ENCODE measurements at places on chromosomes 2 and 18.

DNA sequence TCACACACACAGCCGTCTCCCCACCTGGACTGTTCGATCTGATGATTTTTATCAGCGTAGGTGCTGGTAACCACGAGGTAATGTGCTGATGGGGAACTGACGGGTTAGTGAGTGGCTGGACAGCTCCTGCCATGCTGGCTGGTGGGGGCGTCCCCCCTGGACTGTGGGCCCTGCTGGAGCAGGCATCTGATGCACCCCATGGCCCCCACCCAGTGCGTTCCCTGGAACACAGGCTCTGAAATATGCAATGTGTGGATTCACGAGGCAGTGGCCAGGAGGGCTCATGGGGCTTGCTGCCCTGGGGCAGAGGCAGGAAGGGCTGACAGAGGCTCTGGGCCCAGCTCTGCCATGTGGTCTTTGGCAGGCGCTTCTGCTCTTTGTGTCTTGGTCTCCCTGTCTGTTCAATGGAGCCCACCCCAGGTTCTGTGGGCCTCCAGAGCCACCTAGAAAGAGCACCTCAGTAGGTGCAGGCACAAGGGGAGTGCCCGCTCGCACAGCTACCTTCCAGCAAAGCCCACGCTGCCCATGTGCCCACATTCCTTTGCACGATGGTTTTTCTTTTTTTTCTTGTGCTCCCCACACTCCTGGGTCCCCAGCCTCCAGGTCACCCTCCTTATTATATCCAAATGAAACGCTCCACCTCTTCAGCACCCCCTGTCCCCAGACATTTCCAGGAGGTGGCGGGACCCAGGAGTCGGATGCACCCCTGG is 10.3 kb upstream of the PXDN start:
- no peak for DNase-seq

GRCh38 chr2:160635488-160635887 is 141.9 kb upstream of the RBMS1 start:
- DNase-seq = no peak

- peak; percentile 57 for DNase-seq
Measured at GRCh38 chr2:180983468-180984242, 3.2 kb downstream of the UBE2E3 start.

DNA sequence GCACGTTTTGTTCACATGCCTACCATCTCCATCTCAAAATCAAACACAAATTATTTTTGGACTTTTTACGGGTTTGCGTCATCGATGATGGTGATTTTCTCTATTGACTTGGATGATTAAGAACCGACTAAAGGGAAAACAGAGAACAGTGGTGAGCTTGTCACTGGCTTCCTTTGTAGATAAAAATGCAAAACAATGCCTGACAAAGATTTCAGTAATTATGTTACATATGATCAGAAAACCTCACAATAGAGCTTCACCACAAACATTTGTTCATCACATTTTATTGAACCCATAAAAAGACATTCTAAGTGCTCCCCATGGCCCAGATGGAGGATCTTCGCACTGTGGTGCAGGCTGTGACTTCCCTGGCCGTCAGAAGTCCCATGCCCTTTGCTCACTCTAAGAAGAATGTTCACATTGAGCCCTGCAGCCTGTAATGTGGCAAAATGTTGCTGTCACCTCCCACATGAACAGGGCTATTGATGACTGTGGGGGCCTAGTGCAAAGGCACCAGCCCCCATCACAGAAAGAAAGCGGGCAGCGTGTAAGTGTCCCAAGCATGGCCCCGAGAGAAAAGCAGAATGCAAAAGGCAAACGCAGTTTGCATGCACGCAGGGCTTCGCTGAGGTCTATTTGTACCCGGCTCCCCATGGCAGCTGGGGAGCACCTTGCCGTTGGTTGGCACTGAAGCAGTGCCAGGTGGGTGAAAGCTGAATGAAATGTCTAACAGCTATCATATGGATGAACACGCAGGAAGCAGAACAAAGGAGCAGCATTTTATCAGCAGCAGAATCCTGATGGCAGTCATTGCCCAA is 60.6 kb downstream of the BCL2 start:
- no peak for DNase-seq

GRCh38 chr2:28406276-28407096 is 13.8 kb downstream of the FOSL2 start:
- DNase-seq = peak; percentile 43

- DNase-seq = no peak
Measured at GRCh38 chr2:167858086-167858485, 389.3 kb downstream of the STK39 start.

DNA sequence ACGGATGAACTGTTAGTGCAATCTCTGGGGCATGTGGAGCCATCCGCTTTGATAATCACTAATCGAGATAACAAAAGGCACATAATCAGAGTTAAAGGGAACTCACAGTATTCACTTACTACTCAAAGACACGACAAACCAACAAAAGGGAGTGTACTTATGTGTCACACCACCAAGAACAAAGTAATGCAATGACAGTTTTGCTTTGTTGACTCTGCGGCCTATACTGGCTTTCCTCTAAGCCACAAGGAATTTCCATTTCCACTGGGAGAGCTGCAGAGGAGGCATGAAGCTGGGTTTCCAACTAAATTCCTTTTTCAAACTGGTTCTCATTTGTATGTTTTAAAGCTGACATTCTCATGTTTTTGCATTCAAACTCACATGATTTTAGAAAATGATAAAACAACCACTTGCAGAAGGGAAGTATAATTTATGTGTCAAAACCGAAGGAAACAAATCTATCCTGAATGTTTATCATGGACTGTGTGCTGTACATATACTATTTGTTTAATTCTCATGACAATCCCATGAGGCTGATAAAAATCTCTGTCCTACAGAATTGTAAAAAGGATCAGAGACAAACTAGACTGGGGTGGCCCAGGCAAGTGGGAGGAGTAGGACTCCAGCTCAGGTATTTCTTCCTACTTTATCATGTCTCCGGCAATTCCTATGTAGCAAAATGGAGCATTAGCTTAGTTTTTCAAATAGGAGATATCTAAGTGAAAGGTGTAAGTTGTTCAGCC is 149.6 kb upstream of the SMAD7 start:
- DNase-seq = peak; percentile 79

DNA sequence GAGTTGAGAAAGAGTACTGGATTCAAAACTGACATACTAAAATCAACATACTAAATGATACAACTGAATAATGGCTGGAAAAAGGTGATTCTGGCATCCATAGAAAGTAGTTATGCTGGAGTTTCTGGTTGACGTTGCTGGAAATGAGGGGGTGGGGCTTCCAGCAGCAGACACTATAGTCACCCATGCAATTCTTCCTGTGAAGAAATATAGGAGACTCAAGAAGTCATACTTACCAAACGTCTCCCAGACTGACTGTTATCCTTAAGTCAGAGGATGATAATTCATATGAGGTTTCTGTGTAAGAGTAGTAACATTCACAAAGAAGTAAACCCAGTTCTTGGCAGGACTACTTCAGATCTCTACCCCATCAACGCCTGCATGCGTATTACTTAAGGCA is 23.6 kb downstream of the DTNB start:
- no peak for DNase-seq

DNA sequence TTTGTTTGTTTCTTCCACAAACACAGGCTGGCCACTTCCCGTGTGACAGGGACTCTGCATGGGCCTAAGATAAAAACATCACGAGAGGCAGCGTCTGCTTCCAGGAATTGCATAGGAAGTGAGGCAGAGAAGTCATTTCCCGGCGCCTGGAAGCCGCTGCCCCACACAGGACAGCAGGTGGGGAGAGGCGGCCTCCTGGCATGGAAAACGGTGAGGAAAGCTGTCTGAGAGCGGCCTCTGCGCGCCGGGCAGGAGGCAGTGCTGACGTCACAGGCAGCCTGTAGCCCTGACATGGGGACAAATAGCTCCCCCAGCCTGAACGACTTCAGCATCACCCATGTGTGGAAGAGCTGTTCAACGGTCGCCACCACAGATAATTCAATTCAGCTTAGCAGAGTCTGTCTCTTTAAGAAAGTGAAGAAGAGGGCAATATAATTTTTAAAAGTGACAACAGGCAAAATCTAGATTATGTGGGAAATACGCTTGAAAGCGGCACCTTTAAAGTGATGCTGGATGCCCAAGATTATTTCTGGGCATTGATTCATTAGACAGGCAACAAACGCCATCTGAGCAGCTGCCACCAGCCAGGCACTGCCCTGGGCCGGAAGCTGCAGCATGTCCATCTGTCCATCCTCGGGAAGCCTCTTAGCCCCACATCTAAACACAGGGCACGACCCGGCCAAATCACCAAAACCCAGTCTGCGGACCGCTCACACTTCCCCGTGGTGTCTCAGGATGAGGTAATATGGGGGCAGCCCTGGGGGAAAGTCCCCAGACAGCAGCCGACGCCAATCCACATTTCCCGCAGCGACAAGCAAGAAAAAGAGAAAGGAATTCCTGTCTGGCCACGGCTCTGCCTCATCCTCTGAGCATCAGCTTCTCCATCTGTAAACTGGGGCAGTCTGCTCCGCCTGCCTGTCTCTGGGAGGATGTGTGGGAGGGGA is 138.9 kb downstream of the PXDN start:
- DNase-seq = no peak

DNA sequence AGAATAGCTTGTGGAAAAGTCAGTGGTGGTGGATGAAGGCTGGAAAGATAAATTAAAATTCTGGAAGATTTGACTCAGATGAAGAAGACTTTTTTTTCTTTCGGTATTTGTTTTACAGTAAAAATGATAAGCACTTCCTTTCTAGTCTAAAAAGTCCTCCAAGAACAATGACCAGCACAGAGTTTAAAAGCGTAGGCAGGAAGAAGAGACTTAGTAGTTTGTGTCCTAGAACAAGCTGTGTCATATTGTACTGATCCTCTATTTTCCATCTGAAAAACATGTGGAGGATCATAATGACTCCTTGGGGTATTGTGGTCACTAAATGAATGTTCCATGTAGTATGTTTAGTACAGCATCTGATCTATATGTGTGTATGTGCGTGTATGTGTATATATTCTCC is 132.4 kb upstream of the FSHR start:
- DNase-seq = no peak

GRCh38 chr2:151959238-151959637 is 131.0 kb upstream of the ARL5A start:
- no peak for DNase-seq

- no peak for DNase-seq
Measured at GRCh38 chr2:18860179-18860578, 270.8 kb upstream of the NT5C1B start.

GRCh38 chr2:174744111-174744510 is 20.2 kb downstream of the CHRNA1 start:
- no peak for DNase-seq

GRCh38 chr2:88564402-88564801 is 62.9 kb downstream of the EIF2AK3 start:
- no peak for DNase-seq

GRCh38 chr2:187079901-187080300 is 230.9 kb upstream of the ZSWIM2 start:
- no peak for DNase-seq

DNA sequence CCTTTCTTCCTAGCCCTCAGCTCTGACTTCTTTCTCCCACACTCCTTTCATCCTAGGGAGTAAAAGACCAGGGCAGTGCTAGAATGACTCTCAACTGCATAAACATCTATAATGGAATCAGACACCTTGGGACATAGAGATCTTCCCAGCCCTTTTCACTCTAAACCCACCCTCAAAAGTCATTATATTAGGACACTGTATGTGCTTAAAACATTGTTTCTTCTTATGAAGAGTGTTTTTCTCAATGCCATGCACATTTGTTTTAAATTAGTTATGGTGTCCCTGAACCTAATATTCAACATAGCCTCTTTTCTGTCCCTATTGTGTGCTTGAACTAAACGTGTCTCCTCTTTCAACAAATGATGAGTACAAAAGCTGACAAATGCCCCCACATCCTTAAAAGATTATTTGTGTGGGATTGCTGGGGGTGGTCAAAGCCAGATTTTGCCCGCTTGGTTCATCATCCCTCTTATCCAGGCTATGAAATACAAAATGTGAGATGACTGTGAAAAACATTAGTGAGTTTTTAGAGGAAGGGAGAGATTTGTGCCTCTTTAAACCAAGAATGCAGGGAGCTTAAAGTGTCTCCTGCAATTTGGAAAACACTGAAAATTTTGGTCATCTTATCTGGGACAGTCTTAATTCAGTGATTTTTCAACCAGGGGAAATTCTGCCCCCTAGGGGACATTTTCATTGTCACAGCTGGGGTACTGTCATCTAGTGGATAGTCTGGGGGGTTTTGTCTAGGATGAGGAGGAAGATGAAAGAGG is 29.0 kb downstream of the SERPINB5 start:
- DNase-seq = peak; percentile 2

DNA sequence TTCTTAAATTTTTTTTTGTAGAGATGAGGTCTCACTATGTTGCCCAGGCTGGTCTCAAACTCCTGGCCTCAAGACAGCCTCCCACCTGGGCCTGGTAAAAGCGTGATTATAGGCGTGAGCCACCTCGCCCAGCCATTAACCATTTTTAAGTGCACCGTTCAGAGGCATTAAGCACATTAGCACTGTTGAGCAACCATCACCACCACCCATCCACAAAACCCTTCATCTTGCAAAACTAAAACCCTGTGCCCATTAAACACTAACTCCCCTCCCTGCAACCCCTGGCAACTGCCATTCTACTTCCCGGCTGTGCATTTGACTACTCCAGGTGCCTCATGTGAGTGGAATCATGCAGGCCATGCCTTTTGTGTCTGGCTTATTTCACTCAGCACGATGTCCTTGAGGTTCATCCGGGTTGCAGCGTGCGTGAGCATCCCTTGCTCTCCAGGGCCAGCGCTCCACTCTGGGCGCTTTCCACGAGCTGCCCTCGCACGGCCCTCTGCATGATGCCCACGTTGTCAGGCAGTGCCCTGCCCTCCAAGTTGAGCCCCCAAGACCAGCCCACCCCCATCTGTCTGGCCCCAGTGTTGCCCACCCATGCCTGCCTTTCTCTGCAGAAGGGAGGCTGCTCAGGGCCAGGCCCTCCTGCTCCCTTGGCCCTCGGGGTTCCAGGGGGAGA is 63.0 kb upstream of the GLI2 start:
- no peak for DNase-seq

- DNase-seq = no peak
Measured at GRCh38 chr2:21041943-21042707, 1.7 kb downstream of the APOB start.

DNA sequence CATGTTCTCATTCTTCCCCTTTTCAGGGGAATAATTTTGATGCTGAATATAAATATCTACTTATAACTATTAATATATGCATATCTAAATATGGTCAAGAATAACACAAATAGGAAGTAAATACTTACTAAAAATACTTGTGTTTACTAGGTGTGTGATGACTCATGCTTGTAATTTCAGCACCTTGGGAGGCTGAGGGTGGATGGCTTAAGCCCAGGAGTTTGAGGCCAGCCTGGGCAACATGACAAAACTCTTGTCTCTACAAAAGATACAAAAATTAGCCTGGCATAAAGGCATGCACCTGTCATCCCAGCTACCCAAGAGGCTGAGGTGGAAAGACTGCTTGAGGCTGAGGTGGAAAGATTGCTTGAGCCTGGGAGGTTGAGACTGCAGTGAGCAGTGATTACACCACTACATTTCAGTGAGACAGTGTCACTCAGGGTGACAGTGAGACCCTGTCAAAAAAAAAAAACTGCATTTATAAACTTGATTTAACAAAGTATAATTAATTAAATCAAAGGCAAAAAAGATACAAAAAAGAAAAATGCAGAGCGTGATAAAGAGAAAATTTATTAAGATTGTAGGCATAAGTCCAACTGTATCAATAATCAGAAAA is 703.1 kb upstream of the VRK2 start:
- DNase-seq = no peak

- no peak for DNase-seq
Measured at GRCh38 chr2:213002383-213002782, 149.0 kb downstream of the IKZF2 start.

Data from SW480 (cell line).